ENCODE measurements at places on chromosomes 6 and 20.

DNA sequence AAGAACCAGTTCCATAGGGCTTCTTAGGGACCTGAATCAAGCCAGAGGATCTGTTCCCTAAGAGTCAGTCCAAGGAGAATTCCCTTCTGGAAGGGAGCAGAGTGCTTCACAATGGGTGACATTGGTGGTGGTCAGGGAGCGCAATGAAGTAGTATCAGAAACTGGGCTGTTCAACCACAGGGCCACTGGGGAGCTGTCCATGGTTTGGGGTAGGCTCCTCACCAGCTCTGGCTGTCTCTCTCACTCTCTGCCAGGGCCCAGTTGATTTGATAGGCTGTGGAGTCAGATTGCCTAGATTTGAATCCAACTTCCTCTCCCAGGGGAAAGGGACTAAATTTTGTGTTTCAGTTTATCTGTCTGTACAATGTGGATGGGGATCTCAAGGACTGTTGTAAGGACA is 36.7 kb upstream of the CHD6 start:
- no peak for DNase-seq

GRCh38 chr20:831956-832355 is 1.6 kb upstream of the FAM110A start:
- DNase-seq: no peak

DNA sequence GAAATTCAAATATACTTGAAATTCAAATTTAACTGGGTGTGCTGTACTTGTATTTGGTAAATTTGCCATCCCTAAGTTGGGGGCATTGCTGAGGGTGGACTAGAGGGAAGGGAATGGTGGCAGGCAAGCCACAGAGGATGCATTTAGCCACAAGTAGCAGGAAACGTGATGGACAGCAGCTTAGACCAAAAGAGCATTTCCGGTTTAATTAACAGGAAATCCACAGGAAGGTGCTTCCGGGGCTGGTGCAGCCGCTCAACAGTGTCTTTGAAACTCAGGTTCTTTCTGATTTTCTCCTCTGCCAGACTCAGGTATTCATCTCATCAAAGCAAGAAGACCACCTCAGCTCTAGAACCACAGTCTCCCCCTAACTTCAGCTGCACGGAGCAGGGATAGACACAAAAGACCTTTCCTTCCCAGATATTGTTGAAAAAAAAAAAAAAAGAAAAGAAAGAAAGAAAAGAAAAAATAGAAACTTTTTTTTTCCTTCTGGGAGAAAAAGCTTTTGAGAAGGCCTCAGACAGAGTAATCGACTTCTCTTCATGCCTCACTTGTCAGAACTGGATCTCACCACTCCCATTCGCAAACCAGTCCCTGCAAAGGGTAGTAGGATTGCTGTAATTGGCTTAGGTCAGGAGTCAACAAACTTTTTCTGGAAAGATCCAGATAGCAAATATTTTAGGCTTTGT is 8.0 kb upstream of the BCAS1 start:
- peak; percentile 53 for DNase-seq

DNA sequence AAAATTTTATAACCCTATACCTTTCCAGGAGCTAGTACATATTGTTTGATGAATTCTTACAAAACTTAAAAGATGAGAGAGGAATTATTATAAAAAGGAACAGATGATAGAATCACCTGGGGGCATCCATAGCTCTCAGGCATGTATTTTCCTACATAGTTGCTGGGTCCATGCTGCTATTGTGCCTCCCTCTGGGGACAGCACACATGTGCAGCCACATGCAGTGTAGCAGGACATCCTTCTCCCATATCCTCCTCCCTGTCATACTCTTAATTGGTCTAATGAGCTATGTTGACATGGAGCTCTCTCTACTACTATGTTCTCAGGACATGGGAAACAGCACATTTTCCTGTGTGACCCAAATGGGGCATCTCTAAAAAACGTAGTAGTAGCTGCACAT is 898.2 kb upstream of the MAP3K7 start:
- DNase-seq: no peak

GRCh38 chr6:33672808-33673207 is 38.7 kb downstream of the UQCC2 start:
- no peak for DNase-seq

DNA sequence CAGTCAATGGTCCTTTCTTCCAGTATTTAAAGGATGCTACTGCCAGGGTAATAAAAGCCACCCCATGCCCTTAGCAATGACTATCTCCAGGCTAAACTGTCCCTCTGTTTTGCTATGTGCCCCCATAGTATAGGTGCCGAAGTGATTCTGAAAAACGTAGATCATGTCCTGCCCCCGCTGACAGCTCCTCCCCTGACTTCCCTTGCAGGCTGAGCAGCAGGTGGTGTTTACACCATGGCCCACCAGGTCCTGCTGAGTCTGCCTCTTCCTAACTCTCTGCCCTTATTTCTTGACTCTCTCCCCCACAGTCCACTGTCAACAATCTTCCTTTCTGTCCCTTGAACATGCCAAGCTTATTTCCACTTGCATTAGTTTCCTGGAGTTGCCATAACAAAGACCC is 352.5 kb upstream of the TSHZ2 start:
- DNase-seq: no peak

DNA sequence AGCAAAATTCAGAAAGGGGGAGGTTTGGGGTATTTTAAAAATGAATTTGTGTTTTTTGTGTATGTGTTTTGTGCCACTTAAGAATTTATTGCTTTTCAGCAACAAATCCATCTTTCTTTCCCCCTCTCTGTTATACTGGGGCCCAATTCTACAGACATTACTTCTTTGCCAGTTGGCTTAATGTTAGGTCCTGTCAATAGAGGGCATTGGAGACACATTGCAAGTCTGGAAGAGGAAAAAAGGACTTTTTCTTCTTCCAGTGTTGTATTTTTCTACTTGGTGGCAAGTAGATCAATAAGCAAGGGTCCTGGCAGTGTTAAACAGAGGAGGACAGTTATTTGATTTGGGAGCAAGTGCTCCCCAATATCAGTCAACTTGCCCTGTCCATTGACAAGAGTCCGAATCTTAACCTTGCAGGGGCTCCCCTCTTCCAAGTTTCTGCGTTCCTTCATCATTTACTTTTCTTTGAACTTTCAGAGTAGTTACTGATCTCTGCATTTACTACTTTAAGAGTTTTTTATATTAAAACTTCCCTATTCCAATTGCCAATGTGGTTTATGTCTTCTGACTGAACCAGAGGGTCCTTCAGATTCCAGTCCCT is 23.4 kb downstream of the SCML4 start:
- peak; percentile 31 for DNase-seq

GRCh38 chr6:127348028-127348661 is 4.7 kb upstream of the ECHDC1 start:
- DNase-seq: no peak

DNA sequence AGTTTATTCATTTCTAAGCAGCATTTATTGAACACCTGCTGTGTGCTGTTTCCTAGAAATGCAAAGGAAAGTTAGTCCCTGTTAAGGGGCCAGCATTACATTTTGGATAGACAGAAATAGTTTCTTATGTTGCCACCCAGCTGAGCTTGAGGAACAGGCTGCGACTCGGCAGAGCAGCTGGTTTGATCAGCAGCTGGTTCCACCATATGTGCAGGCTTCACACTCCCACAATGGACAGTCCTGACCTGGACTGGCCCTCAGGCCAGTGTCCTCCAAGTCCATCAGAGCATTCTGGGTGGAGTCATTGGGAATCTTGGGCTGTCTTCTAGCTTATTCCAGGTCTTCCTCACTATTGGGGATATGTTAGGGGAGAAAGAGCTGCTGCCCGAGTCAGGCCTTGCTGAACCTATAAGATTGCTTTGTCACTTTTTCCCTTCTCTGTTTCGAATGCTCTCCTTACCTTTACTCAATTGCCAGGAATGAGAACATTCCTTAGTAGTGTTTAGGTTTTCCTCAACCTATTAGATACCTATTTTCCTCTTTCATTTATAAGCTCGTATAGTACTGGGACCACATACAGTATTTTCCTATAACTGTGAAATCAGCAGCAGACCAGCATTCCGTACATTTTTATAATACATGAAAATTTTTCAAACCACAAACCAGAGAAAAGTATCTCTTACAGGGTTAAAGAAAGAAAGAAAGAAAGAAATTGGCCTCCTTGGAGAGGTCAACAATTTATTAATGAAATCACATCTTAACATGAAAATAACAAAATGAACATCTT is 203.0 kb downstream of the FARS2 start:
- no peak for DNase-seq

DNA sequence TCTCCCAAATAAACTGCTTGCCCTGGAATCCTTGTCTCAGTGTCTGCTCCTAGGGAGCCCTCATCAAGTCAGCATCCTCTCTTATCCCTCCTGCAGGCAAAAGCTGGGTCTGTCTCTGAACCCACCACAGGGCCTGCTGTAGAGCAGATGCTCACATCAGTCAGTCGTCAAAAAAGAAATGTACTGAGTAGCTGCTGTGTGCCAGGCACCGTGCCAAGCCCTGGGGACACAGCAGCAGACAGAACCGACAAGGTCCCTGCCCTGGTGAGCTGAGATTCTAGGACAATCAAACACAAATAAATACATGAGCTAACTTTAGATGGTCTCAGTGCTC is 68.5 kb downstream of the EYA2 start:
- no peak for DNase-seq

DNA sequence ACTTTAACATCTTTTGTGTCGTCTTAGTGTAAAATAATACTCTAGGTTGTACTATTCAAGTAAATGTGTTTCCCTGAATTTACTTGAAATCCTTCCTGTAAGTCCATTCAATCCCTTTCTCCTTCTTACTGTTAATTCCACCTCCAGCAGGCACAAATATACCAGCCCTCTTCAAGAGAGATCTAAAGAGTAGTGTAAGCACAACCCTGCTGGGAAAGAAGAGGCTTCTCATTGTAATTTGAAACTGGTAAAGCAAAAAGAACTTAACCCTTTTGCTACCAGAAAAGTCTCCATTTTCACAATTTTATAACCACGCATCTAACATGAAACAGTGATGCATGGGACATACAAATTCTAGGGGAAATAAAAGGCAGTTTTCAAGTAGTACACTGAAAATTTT is at the start of gene BMP5:
BMP5 (minus strand) TSS at position 191 of the 400 bp plus-strand sequence. CDS start 725 bp downstream, outside the sequence.
- DNase-seq: no peak

- no peak for DNase-seq
Measured at GRCh38 chr6:101879782-101880181, 486.3 kb downstream of the GRIK2 start.

GRCh38 chr6:104617591-104617990 is 242.1 kb downstream of the HACE1 start:
- DNase-seq: no peak

GRCh38 chr20:56801971-56802755 is 173.1 kb downstream of the TFAP2C start:
- no peak for DNase-seq

DNA sequence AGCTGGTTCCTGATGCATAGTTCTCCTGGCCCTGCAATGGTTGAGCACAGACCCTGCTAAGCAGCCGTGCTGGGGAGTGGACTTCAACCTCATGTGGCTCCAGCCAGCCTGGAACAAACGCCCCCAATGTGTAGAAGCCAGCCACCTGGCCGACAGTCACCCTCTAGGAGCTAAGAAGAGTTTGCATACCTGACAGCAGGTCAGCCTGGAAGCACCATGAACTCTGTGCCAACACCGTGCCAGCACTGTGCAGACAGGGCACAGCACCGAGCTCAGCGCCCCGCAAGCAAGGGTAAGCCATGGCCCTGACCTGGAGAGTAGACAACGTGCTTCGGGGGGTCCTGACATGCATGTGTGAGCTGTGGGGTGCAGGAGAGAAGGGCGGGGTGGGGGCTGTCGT is 356.3 kb downstream of the ZFAND3 start:
- DNase-seq: no peak

GRCh38 chr20:31684153-31685015 is 38.3 kb downstream of the BCL2L1 start:
- DNase-seq: peak; percentile 28

GRCh38 chr6:87995461-87995860 is 52.2 kb upstream of the SPACA1 start:
- no peak for DNase-seq

DNA sequence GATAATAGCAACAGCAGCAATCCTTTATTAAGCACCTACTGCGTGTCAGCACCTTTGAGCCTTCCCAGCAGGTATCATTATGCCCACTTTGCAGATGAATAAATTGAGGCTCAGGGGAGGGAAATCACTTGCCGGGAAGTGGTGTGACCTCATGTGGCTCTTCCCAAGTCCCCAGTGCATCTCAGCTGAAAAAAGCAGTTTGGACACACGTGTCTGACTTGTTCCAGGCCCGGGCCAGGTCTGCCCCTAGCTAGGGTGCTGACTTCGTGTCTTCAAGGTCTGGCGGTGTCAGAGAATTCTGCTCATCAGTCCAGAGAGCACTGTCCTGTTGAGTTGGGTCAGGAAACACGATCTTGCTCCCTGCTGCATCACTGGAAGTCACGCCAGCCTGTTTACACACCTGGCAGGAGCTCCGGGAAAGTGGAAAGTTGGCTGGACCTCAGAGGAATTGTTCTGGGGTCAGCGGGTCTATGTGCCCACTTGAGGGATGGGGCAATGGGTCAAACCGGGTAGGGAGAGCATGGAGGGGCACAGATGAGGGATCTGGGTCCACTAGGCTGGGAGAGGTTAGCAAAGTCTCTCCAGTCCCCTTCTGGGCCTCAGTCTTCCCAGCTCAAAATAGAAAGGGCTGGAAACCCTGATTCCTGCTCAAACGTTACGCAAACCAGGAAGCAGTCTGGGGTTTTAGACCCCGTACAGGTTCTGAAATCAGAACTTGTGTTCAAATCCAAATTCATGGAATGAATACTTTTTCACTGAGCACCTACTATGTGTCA is 10.5 kb downstream of the SLC13A3 start:
- no peak for DNase-seq

DNA sequence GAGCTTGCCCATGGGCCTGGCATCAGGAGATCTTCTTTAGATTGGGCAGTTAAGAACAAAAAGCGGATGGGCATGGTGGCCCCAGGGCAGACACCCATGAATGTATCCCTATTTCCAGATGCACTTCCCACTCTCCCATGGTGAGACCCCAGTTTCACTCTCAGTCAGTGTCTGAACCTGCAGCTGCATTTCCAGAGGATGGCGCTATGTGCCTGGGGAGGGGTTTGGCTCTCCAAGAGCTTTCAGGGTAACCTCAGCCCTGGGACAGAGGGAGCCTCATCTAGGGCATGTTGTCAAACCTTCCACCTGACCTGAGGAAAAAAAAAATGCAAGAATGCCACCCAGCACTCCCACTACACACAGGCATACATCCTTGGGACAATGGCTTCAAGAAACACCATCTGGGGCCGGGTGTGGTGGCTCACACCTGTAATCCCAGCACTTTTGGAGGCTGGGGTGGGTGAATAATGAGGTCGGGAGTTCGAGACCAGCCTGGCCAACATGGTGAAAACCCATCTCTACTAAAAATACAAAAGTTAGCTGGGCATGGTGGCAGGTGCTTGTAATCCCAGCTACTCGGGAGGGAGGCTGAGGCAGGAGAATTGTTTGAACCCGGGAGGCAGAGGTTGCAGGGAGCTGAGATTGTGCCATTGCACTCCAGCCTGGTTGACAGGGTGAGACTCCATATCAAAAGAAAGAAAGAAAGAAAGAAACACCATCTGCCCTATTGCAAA is 1.9 kb downstream of the CST9L start:
- no peak for DNase-seq

- no peak for DNase-seq
Measured at GRCh38 chr6:105985816-105986632, 100.1 kb upstream of the PRDM1 start.

Data from activated CD4-positive, alpha-beta T cell treated with anti-CD3 and anti-CD28 coated beads, Interleukin-2, amount 10 ng/mL, durations not matched to agents 7 days and 5 days (primary cell).